Stimulated activated CD4-positive, alpha-beta T cell treated with anti-CD3 and anti-CD28 coated beads, Interleukin-12 subunit alpha, Interleukin-12 subunit beta, amount 100 ng/mL, for 48 hours (primary cell): ENCODE measurements at places on chromosomes 1 and 21.

DNA sequence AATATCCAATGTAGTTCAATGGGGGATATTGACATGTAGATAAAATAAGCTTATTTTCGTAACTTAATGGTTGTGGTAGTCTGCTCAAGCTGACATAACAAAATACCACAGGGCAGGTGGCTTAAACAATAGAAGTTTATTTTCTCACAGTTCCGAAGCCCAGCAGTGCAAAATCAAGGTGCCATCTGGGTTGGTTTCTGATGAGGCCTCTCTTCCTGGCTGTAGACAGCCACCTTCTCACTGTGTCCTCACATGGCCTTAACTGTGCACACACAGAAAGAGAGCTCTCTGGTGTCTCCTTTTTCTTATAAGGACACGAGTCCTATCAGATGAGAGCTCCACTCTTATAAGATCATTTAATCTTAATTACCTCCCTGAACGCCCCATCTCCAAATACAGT lies 64.8 kb upstream of the IPO9 start:
- DNase-seq, result no peak

DNA sequence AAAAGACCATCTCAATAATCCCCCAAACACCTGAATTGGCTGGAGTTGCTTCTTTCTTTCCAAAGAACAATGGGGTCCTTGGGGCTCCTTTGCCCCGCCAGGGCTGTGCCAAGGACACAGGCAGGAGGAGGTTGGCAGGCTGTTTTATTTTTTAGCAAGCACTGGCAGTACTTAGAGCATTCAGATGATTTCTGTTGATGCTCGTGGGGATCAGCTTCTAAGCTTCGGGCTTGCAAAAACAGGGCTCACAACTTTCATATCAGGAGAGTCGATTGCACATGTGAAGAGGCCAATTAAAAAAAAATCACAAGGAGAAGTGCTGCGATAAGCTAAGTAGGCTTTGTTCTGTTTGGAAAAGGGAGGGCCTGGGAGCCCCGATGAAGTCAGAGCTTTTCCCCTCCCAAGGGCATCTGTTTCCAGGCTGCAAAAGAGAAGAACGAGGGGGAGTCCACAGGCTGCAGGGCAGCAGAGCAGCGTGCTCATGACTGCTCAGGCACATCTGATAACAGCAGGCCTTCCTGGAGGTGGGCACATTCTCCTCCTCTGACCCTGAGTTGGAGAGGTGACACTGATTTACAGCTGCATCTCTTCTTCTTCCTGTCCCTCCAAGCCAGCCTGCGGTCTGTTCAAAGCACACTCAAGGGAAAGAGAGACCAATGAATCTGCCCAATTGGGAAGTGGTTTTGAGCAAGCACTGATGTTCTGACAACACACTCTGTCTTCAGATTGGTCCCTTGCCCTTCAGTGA lies 27.3 kb upstream of the BCAR3 start:
- DNase-seq, result no peak

GRCh38 chr1:19750882-19751276 lies 48.8 kb downstream of the TMCO4 start:
- no peak for DNase-seq

DNA sequence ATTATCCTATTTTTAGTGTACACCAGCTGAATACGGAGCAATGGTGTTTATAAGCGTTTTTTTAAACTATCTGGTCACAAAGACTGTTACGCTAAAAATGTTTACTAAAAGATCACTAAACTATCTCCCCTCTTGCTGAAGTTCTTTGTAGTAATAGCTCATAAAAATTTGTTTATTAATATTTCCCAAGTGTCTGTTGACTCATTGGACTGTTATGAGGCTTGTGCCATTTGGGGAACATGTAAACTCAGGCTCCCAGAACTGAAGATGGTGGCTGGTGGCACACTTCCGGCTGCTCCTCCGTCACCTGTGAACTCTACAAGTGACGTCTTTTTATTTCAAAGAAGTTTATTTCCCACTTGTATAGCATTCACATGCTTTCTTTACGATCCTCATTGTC lies 46.3 kb downstream of the AIDA start:
- no peak for DNase-seq

DNA sequence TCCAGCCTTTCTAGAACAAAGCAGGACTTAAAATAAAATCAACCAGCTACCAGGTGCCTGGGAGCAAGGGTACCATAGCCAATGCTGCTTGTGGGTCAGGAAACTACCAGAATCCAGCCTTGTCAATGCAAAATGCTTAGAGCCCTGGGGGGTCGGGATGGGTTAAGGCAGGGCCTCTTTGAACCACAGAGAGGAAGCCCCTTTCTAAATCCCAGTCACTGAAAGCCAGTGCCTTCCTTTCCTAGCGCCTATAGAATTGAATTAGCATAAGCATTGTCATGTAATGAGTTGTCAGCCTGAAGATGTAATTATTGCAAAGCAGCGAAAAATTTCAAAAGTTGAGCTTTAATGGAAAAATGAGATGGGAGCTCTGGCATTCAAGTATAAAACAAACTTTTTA lies 176.6 kb upstream of the DAB1 start:
- no peak for DNase-seq

DNA sequence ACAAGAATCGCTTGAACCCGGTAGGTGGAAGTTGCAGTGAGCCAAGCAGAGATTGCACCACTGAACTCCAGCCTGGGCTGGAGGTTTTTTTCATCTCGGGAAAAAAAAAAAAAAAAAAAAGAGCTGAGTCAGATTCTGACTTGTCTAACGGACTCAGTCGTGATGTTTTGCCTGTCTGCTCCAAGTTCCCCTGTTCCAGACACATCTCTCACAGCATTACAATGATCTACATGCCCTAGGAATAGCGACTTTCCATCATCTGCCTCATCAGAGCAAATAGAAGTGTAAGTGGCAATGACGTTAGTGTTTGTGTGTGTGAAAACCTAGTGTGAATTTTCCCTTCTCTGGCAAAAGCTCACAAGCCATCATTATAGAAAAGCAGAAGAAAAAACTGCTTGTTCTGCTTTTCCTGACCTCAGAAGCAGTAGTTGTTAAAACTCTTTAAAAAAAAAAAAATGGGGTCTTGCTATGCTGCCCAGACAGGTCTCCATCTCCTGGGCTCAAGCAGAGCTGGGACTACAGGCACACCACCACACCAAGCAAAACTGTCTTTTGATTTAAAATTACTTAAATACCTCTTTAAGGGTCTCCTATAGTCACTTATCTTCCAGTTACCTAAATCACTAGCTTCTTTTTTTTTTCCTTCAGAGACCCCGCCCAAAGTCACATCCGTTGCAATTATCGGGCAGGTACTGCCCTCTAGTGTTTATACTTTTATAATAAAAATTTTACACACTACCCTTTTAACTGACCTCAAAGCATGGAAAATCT lies 37.3 kb downstream of the PLEKHO1 start:
- no peak for DNase-seq
